B cell (primary cell): ENCODE measurements at places on chromosomes 4 and X. TPM values are rescaled to one million over a fixed set of nuclear protein-coding genes. Genes with fewer than 3 reads are reported as not detected.

DNA sequence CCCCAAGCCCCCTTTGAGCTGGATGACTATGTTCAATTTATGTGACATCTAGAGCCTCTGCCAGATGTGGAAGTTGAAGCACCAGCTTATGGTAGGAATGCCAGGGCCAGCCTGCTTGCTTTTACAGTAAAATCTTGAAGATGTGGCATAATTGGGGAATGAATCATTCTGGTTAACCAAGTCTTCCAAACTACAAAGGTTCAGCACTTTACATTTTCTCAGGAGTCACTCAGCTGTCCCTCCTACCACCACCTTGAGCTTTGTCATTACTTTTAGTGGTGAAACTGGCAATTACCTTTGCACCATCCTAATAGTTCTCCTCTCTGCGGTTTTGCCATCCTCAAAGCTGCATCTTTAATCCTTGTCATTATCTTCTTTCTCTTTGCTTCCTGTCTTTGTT, 172.2 kb downstream of the HS6ST2 start:
- H3K27ac ChIP-seq = no peak overlapping the region
- no peaks in the 10 kb centered on the region for H3K27me3 ChIP-seq
- no peaks in the 10 kb centered on the region for H3K4me1 ChIP-seq
- DNase-seq = no peak
- no peaks in the 10 kb centered on the region for H3K36me3 ChIP-seq

DNA sequence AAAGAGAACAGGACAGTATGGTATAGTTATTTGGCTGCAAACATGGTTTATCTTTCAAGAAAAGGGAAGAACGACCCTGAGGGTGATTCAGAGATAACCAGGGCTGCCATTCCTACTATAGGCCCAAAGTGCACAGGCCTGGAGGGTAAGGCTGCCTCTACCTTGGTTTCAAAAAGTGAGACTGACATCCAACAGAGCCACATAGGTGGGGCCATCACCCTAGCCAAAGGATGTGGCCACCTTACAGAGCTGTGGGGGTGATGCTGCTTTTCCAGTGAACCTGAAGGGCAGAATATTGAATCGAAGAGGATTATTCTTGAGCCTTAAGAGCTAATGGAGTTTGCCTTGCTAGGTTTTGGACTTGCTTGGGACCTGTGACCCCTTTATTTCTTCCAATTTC, 15.7 kb downstream of the SH2D1A start:
- no peak overlapping the region for H3K4me3 ChIP-seq
- H3K27me3 ChIP-seq = no peaks in the 10 kb centered on the region
- H3K27ac ChIP-seq = no peak overlapping the region
- H3K36me3 ChIP-seq = no peaks in the 10 kb centered on the region
- H3K4me1 ChIP-seq = no peaks in the 10 kb centered on the region

GRCh38 chr4:88177983-88178625, 19.7 kb upstream of the ABCG2 start:
- no peak overlapping the region for H3K27ac ChIP-seq
- no peaks in the 10 kb centered on the region for H3K36me3 ChIP-seq
- no peaks in the 10 kb centered on the region for H3K27me3 ChIP-seq
- no peaks in the 10 kb centered on the region for H3K4me1 ChIP-seq

DNA sequence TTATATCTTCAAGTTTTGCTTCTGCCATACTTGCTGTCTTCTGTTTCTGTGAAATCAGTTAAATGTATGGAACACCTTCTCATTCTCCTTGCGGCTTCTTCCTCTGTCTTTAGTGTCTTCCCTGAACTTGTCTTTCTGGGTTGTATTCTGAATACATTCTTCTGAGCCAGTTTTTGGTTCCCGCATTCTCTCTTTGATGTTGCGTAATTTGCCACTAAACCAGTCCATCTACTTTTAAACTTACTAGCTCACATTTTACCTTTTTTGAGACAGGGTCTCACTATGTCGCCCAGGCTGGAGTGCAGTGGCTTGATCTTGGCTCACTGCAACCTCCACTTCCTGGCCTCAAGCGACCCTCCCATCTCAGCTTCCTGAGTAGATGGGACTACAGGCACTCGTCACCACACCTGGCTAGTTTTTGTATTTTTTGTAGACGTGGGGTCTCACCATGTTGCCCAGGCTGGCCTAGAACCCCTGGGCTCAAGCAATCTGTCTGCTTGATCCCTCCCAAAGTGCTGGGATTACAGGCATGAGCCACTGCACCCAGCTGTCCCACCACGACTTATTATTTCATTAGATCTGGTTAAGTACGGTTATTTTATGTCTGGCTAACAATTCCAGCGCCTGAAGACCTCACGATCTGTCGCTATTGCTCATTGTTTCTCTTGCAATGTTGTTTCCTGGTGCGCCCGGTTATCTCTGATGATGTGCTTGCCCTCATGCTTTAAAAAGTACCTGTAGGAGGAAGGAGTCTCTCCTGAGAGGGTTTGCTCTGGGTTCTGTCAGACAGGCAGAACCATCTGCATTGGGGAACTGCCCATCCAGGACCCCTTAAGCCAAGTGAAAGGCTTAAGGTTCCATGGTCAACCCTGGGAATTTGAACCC, 9.8 kb upstream of the FAM3A start:
- no peak for DNase-seq
- H3K4me1 ChIP-seq = peaks cover 13% of the 10 kb centered on the region
- no peaks in the 10 kb centered on the region for H3K27me3 ChIP-seq
- H3K4me3 ChIP-seq = no peak overlapping the region
- no peaks in the 10 kb centered on the region for H3K36me3 ChIP-seq
- H3K27ac ChIP-seq = no peak overlapping the region

DNA sequence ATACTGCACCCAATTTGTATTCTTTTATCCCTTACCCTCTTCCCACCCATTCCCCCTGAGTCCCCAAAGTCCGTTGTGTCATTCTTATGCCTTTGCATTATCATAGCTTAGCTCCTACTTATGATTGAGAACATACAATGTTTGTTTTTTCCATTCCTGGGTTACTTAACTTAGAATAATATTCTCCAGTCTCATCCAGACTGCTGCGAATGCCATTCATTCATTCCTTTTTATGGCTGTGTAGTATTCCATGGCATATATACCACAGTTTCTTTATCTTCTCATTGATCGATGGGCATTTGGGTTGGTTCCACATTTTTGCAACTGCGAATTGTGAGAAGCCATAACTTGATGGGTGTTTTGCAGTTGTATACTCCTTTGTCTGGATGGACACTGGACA, 62.8 kb downstream of the FHIP1A start:
- no peaks in the 10 kb centered on the region for H3K36me3 ChIP-seq
- DNase-seq = no peak
- H3K27me3 ChIP-seq = no peaks in the 10 kb centered on the region

- no peak for DNase-seq
- H3K27me3 ChIP-seq = no peaks in the 10 kb centered on the region
- H3K4me3 ChIP-seq = no peak overlapping the region
- no peak overlapping the region for H3K27ac ChIP-seq
- no peaks in the 10 kb centered on the region for H3K36me3 ChIP-seq
- H3K4me1 ChIP-seq = no peaks in the 10 kb centered on the region
Observed at GRCh38 chrX:132833373-132833772, 125.1 kb downstream of the HS6ST2 start.

DNA sequence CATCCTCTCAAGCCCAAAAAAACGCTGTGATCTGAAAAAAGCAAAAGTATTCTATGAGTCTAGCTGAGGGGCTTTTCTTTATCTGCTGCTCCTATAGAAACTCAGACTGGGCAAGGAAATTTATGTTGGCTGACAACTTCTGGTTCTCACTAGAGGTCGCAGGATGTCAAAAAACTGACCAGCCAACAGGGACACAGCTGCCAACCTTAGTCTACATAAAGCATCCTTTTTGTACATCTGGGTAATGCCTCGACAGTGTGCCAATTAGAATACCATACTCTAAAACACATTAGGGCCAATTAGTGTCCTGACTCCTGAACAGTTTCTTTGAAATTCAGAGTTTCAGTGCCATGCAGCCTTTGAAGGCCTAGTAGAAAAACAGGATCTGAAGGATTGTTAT, 8.8 kb upstream of the TLL1 start:
- H3K27ac ChIP-seq = no peak overlapping the region
- H3K36me3 ChIP-seq = no peaks in the 10 kb centered on the region
- no peak for DNase-seq
- H3K27me3 ChIP-seq = no peaks in the 10 kb centered on the region
- no peaks in the 10 kb centered on the region for H3K4me1 ChIP-seq

DNA sequence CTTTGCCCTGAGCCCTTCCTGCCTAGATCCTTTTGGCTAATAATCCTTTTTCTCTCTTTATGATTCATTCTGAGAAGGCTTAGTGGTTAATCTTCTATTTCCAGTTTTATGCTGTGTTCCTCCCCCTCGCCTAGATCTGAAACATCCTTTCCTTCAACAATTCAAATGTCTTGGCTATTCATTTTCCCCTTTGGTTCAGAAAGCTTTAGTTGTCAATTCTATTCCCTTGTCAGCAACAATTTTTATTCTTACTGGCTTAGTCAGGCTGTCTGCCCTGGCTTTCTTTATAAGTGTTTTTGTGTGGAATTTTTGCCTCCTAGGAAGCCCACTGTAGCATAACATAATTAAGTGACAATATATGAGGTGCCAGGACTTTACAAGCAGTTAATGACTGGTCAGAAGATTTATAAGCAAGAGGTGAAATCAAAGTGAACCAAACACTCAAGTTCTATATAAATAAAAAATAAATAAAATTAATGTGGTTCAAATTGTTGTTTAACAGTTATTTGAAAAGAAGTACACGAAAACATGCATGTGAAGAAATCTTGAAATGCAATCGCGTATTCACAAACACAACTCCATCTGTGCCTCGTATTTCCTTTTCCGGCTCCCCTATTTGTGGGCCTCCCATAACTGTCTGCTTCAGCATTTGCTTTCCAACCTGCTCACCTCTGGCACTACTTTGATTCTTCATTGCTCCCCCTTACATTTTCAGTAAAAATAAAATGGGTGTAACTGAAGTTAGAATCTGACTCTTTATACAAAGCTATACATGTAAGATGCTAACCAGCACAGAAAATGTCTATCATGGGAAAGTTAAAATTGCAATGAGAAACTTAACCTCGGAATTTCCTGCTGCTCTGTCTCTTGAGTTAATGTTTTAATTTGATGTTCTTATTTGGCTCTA, 235.4 kb downstream of the SPRY1 start:
- no peaks in the 10 kb centered on the region for H3K27me3 ChIP-seq
- H3K27ac ChIP-seq = no peak overlapping the region
- DNase-seq = no peak
- no peaks in the 10 kb centered on the region for H3K4me1 ChIP-seq
- no peaks in the 10 kb centered on the region for H3K36me3 ChIP-seq

DNA sequence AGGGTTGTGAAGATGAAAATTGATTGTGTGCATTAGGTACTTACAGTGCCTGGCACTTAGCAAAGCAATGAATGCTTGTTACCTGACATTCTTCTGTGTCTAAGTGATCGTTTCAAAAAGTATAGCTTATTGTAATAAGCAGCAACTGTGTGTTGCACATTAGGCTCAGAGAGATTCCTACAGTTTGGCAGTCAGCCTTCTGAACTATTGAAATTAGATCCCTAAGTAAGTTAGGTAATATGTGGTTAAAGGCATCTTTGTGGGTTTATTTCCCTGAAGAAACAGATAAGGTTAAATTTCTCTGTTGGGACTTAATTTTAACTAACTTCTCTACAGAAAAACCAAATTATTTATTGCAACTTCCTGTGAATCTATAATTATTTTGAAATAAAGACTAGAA, 93.4 kb downstream of the REPS2 start:
- H3K27ac ChIP-seq = no peak overlapping the region
- H3K4me3 ChIP-seq = no peak overlapping the region
- H3K4me1 ChIP-seq = no peaks in the 10 kb centered on the region
- DNase-seq = no peak
- no peaks in the 10 kb centered on the region for H3K27me3 ChIP-seq

DNA sequence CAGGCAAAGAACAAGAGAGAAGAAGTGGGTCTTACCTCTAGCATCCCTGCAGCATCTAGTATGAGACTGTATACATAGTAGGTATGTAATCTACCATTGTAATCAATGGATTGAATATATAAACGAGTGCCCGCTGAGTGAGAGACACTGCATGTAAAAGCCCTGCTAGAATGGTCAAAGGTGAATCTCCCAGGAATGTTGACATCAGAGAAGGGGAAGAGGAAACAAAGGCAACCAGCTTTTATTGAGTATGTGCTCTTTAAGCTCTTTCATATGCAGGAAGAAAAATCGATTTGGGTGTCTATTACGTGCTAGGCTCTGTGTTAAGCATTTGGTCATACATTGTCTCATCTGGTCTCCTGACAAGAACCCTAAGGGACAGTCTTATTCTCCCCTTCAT, 91.9 kb upstream of the KLHL13 start:
- H3K4me3 ChIP-seq = no peak overlapping the region
- DNase-seq = no peak
- no peaks in the 10 kb centered on the region for H3K27me3 ChIP-seq
- H3K36me3 ChIP-seq = no peaks in the 10 kb centered on the region
- peaks cover 14% of the 10 kb centered on the region for H3K4me1 ChIP-seq
- H3K27ac ChIP-seq = no peak overlapping the region

DNA sequence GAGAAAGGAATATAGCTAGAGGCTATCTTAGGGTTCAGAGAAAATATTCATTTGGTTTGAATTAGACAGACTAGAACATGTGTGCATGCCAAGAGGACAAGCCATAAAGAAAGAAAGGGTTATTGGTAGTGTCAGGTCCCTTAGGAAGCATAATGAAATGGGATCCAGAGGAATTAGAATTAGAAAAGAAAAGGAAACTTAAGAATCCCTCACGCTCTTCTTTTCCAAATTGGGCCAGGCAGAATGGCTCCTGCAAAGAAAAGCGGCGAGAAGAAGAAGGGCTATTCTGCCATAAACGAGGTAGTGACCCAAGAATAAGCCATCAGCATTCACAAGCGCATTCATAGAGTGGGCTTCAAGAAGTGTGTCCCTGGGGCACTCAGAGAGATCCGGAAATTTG, 4.9 kb upstream of the ABCG2 start:
- no peak overlapping the region for H3K4me3 ChIP-seq
- H3K27me3 ChIP-seq = no peaks in the 10 kb centered on the region
- H3K4me1 ChIP-seq = peaks cover 7% of the 10 kb centered on the region
- no peak for DNase-seq
- H3K27ac ChIP-seq = no peak overlapping the region
- H3K36me3 ChIP-seq = no peaks in the 10 kb centered on the region

- H3K27me3 ChIP-seq = no peaks in the 10 kb centered on the region
- DNase-seq = no peak
- H3K4me3 ChIP-seq = no peak overlapping the region
- H3K4me1 ChIP-seq = peaks cover 38% of the 10 kb centered on the region
Observed at GRCh38 chr4:83149865-83150652, 35.5 kb upstream of the PLAC8 start.

FRMD7 gene
- not detected in 2 replicates for total RNA-seq

PLXNB3 gene
- total RNA-seq = not detected in 2 replicates

SH3BP2 gene
- 27.8 and 30.8 TPM in 2 replicates for total RNA-seq

ODAM gene
- not detected in 2 replicates for total RNA-seq
